ENCODE measurements at places on chromosomes 7 and 10. TPM values are rescaled to one million over a fixed set of nuclear protein-coding genes. Genes with fewer than 3 reads are reported as not detected.

Gene SLC16A9
- total RNA-seq: 0.45 TPM

Gene MGMT
- total RNA-seq: 57.0 TPM

Gene ANKRD16
- total RNA-seq: 20.2 TPM

Gene NRAP
- 0.05 TPM for total RNA-seq

Gene GDF10
- total RNA-seq: not detected

Gene INA
- 0.52 TPM for total RNA-seq

Gene ITIH5
- 0.51 TPM for total RNA-seq
